ENCODE measurements at places on chromosomes 13 and 19.

DNA sequence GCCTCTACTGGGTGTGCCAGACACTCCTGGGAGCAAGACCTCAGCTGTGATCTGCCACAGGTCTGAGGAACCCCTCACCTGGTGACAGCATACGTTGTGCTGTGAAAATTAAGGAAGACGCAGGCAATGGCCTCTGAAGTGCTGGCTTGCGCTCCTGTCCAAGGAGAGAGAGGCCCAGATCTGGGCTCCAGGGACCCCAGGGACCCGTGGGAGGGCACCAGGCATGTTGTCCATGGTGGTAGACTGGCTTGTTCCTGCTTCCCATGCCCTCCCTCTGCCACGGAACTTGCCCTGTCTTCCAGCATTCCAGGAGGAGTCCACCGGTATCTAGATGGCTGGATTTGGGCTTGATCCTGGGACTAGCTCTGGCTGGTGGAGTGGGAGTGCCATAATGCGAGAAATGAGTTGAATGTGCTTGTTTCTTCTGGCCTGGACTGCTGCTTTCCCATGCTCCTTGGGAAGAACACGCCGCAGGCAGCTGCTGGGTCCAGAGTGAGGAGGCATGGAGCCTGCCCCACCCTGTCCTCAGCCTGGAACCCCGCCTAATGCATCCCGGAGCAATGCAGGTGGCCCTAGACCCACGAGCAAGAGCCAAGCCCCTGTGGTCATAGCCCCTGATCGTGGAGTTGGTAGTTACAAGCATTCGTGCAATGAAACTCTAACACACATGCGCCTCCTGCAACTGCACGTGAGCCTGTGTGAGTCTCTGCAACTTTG, 190.2 kb downstream of the TEX29 start:
- no peak for DNase-seq

DNA sequence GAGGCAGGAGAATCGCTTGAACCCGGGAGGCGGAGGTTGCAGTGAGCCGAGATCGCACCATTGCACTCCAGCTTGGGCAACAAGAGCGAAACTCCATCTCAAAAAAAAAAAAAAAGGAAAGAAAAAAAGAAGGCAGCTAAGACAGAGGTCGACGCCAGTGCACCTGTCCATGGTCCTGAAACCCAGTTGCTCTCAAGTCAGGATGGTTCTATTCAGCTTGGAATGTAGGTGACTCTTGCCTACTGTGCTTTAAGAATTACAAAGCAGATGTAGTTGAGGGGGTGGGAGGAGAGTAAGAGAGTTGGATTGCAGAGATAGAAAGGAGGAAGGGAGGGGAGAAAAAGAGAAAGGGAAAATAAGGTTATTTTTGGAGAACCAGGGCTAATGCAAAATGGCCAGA, 18.7 kb downstream of the CACNG7 start:
- peak; percentile 36 for DNase-seq

DNA sequence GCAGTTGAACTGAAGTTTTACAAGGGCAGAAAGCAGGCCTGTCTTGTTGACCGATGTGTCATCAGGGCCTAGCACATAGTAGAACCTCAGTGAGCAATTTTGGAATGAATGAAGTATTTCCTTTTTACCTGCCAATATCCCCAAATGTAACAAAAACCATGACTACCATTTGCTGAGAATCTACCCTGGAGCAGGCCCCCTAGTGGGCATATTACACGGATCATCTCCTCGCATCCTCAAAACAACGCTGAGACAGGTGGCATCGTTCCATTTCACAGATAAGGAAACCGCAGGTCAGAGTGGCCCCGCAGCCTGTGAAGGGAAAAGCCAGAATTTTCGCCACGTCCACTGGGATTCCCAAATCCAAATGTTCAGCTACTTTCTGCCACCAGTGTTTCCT, 77.9 kb downstream of the CACNA1A start:
- peak; percentile 15 for DNase-seq

DNA sequence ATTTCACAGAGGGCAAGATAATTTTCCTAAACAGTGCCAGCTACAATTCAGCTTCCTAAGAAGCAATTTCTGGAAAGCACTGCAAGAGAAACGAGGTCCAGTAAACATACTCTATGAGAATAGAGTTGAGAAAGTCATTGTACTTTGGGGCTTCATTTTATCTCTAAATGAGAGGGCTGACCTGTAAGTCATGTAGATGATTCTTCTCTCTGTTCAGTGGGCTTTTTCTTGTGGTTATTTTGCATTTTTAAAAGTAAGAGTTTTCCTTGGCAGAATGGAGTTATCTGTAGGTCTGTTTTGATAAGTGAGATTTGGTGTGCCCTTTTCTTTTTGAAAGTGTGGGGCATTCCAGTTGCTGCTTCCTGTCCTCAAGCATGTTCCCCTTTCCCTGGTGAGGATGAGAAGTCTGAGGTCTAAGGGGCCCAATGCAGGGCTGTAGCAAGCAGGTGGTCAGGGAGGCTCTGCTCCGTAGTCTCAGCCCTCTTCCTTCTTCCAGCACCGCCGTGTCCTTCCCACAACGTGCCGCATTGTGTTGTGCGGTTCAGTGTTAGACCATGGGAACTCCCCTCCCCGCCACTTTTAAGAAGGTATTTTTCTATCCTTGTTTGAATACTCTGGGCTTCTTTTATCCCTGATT, 86.3 kb downstream of the ARHGEF7 start:
- no peak for DNase-seq

DNA sequence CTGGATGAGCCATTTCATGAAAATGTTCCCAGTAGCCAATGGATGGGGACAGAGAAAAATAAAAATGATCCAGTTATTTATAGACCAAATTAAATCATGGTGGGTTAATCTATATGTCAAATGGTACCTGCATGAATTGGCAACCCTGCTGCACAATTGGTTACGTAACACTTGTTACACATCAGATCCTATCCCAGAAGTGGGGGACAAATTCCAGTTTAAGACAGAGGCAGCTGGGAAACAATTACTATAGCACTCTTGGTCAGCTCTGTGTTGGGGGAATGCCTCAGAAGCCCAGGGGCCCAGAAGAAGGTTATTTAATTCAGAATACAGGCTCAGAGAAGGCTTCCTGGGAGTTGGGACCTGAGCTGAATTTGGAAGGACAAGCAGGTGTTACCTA, 81.1 kb upstream of the FLT1 start:
- DNase-seq: no peak

DNA sequence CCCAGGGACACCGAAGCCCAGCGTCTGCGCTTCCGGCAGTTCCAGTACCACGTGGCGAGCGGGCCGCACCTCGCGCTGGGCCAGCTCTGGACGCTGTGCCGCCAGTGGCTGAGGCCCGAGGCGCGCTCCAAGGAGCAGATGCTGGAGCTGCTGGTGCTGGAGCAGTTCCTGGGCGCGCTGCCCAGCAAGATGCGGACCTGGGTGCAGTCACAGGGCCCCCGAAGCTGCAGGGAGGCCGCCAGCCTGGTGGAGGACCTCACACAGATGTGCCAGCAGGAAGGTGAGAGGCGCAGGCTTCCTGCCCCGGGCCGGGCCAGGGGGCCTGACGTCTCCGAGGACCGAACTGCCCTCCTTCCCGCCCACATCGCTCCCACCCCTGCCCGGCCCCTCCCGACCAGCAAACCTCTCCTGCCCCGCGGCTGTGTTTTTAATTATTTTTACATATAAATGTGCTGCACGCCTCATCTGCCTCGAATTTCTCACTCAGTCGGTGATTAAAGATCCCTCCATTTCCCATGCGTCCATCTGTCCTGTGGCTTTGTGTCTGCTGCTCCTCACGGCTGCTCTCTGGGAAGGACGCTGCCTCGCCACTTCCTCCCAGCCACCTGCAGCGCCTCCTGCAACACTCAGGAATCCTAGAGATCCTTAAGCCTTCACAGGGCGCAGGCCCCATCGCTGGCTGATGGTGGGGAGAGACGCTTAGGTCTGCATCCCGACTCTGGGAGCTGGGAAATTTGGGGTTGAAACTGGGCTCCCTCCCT, 4.3 kb downstream of the ZSCAN1 start:
- no peak for DNase-seq

GRCh38 chr19:49363268-49364082, at the start of gene DKKL1:
DKKL1 (plus strand) TSS chr19:49363877; CDS start chr19:49363999, 122 bp downstream.
- DNase-seq: peak; percentile 63

DNA sequence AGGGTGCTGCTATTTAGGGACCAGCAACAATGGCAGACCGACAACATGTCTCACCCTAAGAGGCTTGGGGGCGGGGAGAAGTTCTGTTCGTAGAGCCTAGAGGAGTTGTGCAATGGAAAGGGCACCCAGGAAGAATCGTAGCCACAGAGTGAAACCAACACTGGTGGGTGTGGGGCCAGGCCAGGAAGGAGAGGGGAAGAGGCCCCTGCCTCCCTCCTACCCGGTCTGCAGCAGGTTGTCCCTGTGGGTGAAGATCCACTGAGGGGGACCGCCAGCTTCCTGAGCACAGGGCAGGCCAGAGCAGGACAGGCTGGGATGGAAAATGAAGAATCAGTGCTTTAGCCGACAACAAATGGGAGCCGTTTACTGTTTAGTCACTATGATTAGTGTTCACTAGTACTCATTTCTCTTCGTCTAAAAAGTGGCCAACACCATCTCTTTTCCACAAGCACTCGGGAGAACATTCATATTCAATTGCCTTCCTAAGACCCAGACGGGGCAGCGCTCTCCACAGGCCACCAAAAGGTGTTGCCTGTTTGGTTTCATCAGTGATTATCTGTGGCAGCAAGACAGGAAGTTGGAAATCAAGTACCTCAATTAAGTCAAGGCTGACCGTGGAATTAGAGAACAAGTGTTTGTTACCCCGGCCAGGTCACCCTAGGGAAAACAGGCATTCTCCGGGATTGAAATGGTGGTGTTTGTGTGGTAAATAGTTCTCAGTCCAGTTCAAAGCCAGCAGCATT, 1.1 kb upstream of the ATP11A start:
- peak; percentile 70 for DNase-seq

GRCh38 chr19:50982186-50982585, 1.5 kb downstream of the KLK7 start:
- no peak for DNase-seq

DNA sequence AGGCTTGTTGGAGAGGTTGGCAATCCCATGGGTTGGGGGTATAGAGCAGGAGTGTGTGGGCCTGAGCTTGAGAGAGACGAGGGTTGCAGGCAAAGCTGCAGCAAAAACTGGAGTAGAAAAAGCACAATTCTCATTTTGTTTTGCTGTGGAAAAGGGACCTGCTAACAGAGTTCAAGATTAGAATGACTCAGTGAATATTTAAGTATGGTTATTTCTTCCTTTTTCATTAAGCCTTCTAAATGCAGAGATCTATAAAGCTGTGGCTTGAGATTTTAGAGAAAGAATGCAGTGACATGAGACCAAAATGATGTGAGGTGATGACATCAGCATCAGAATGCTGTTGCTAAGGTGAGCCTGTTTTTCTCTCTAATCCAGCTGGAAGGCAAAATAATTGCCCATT, 10.8 kb upstream of the MBNL2 start:
- DNase-seq: no peak

- peak; percentile 7 for DNase-seq
Measured at GRCh38 chr19:34475026-34475974, 6.3 kb upstream of the WTIP start.

GRCh38 chr13:100515410-100515800, 73.2 kb downstream of the GGACT start:
- no peak for DNase-seq

- peak; percentile 79 for DNase-seq
Measured at GRCh38 chr19:41753936-41754529, 1.3 kb upstream of the CEACAM6 start.

DNA sequence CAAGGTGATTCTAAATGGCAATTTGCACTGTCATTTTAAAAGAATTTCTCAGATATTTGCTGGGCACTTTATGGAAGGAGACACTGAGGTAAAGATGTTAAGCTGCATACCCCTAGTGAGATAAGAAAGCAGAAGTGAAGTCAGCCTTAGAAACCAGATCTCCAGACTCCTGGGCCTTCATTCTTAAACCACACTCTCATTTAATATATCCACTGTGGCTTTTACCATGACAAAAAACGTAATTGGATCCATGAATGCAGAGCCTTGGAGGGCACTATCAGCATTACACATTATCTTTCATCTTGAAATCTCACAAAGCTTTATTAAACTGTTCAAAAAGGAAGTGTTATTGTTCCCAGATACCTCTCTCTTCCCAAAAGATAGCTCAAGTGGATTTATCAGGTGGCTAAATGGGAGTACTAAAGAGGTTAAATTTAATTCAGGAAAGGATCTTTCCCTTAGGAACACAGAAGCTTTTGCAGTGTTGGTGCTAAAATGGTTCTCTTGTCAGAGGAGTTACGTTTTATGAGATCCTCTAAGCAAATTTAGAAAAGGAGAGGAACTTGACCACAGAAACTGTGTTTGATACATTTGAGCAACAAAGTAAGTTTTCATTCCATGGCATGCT, 1060.4 kb downstream of the EFNB2 start:
- no peak for DNase-seq

DNA sequence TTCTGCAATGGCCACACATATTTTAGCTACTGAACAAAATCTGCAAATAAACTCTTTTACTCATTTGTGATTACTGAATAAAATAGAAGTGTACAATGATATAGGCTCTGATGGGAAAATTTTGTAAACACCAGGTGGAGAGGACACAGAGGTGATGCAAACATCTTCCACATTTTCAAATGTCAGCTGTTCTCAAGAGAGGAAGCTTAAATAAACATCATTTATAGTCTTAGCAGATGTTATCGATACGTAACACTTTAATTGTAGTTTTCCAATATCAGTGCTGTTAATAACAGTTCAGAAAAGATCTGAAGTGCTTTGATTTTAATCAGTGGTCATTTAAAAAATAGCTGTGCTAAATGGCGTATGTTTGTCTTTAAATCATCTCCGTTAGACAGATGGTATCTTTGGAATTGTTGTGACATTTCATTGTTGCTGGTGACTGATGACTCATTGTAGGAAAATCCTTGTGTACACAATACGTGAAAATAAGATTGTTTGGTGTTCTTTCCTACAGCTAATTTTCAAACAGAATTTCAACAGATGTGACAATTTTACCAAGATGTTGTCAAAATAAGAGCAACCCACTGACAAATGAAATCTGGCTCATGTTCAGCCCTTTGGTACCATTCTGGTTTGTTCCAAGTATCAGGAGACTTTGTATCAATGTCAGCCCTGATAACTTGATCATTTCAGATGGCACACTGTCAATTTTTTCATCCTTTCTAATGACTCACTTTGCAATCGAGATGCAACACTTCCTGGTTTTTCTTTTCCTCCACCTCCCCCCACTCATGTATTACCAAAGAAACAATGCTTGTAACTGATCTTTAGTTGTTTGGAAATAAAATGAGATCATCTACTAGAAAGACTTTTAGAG, 516.0 kb downstream of the DCT start:
- no peak for DNase-seq

DNA sequence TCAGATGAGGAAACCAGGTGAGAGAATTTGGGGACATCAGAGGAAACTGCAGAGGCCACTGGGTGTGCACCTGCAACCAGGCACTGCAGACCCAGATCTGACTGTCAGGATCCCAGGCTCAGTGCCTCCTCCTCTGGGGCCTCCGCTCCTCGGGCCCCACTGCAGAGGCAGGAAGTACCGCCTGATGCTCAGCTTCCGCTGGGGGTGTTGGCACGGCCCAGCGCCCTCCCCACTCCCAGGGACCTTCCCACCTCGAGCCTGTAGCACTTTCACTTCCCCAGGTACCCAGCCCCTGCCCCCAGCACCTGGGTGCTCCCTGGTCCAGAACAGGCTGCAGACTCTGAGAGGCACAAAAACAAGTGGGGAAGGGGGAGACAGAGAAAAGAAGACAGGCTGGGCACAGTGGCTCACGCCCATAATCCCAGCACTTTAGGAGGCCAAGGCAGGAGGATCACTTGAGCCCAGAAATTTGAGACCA, 1.4 kb upstream of the CD37 start:
- DNase-seq: peak; percentile 62

GRCh38 chr13:97231829-97232196, 9.7 kb downstream of the MBNL2 start:
- DNase-seq: no peak

All from stimulated activated CD4-positive, alpha-beta T cell treated with anti-CD3 and anti-CD28 coated beads, Interleukin-4, amount 100 ng/mL, for 24 hours (primary cell).